ENCODE measurements at places on chromosomes 3 and 15.

- no peak for ATAC-seq
Measured at GRCh38 chr15:63369296-63369695, 12.3 kb downstream of the CA12 start.

GRCh38 chr3:127011270-127011992, 28.5 kb downstream of the PLXNA1 start:
- peak; percentile 69 for ATAC-seq

GRCh38 chr3:112688085-112688769, 47.3 kb upstream of the CCDC80 start:
- no peak for ATAC-seq

GRCh38 chr3:118116991-118117390, 917.7 kb downstream of the IGSF11 start:
- no peak for ATAC-seq

- no peak for ATAC-seq
Measured at GRCh38 chr15:50057905-50058639, 61.0 kb downstream of the ATP8B4 start.

- ATAC-seq: no peak
Measured at GRCh38 chr3:195448205-195448875, 5.5 kb upstream of the ACAP2 start.

- no peak for ATAC-seq
Measured at GRCh38 chr3:65593780-65594752, 444.7 kb downstream of the MAGI1 start.

- ATAC-seq: no peak
Measured at GRCh38 chr3:187025656-187026316, 95.5 kb downstream of the ST6GAL1 start.

GRCh38 chr3:35969406-35969805, 330.1 kb downstream of the ARPP21 start:
- ATAC-seq: no peak

DNA sequence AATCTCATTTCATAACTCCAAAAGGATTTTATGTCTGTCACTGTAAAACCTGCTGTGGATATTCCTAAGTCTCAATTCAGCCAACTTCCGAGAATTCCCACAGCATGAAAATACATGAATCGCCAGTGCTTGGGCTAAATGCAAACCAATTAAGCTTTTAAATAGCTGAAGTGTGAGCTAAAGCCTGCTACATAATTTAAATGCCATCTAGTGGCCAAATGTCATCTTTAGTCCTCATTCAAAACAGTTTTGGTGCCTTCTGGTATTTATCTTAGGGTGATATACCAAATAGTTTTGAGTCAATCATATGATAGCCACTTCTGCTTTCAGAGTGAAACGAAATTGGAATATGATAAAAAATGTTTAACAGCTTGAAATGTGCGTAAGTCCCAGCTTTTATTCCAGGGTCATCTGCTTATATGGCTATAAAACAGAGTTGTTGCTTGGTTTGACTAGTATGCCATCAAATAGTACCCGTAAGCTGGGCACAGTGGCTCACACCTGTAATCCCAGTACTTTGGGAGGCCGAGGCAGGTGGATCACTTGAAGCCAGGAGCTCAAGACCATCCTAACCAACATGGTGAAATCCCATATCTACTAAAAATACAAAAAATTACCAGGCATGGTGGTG, 41.8 kb upstream of the CCNL1 start:
- ATAC-seq: peak; percentile 60

- no peak for ATAC-seq
Measured at GRCh38 chr15:60079210-60079609, 75.1 kb downstream of the FOXB1 start.

DNA sequence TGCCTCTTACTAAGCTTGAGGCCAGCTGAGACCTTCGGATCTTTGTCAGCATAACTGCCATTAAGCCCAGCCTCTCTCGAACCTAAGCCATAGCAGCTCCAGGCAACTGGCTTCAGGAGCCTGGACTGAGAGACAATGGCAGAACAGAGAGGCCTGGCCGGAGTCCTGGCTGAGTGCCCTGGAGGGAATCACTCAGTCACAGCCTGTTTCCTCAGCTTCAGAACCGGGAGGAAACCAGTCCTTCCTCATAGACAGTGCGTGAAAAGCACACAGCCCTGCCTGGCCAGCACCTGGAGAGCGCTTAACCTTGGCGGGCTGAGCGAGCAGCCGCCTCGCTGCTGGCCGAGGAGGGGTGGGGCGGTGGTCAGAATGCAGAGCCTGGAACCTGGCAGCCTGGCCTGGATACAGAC, 21.6 kb downstream of the RNU5B-1 start:
- peak; percentile 68 for ATAC-seq

GRCh38 chr3:56322862-56323261, 145.4 kb downstream of the ERC2 start:
- no peak for ATAC-seq

DNA sequence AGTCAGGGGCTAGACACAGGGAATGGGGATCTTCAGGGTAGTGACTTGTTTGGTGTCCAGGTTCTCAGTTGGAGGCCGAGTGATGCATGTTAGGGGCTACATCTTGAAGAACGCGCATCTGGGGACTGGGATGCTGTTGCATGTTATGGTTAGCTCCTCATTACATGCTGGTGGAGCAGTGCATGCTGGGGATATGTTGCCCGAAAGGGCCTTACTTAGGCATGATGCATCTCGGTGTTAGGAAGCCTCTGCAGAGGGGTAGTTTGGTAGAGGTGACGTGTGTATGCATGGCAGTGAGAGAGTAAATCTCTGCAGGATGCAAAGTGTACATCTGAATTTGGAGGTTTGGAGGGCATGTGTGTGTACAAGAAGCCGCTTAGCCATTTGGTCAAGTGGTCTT, 2.4 kb downstream of the EIF4G1 start:
- ATAC-seq: no peak

GRCh38 chr3:171752329-171752728, 58.0 kb downstream of the PLD1 start:
- no peak for ATAC-seq

DNA sequence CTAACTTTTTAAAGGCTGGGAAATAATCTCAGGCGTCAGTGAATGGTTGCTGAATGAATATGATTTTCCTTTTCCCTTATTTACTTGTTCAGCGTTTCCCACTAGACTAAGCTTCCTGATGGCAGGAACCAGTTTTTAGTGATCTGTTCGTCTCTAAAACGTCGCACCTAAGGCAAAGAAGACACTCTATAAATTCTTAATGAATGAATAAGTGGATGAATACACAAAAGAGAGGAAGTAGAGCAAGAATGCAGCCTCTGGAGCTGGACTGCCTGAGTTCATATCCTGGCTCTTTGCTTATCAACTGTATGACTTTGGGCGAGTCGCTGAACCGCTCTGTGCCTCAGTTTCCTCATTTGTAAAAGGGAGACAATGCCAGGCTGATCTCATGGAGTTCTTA, 38.7 kb downstream of the WNT7A start:
- ATAC-seq: no peak

DNA sequence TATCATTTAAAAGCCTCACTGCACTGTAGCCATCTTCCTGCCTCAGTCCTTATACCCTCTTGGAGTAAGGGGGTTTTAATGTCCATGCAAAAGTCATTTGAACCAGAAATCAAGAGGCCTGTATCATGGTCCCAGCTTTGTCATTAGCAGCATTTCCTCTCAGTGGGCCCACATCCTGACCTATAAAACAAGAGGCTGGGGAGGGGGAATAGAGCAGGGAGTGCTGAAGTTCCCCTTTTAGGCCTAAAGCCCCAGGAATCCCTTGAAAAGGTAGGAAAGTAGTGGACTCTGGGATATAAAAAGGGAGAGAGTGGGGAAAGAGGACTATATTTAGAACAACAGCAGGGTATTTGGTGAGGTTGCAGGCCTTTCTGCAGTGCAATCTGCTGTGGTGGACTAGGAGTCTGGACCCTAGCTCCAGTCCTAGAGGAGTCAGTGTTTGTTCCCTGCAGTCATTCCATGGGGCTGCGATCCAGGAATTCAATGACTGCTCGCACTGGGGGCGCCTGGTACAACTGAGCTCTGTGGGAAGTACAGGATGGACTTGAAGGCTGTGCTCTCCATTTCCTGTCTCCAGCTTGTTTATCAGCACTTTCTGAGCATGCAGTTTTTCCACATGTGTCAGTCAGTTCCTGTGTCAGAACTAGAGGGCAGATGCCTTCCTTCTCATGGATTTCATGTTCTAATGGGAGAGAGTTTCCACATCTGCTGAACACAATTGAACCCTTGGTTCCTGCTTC, 46.8 kb downstream of the PDHB start:
- peak; percentile 65 for ATAC-seq

DNA sequence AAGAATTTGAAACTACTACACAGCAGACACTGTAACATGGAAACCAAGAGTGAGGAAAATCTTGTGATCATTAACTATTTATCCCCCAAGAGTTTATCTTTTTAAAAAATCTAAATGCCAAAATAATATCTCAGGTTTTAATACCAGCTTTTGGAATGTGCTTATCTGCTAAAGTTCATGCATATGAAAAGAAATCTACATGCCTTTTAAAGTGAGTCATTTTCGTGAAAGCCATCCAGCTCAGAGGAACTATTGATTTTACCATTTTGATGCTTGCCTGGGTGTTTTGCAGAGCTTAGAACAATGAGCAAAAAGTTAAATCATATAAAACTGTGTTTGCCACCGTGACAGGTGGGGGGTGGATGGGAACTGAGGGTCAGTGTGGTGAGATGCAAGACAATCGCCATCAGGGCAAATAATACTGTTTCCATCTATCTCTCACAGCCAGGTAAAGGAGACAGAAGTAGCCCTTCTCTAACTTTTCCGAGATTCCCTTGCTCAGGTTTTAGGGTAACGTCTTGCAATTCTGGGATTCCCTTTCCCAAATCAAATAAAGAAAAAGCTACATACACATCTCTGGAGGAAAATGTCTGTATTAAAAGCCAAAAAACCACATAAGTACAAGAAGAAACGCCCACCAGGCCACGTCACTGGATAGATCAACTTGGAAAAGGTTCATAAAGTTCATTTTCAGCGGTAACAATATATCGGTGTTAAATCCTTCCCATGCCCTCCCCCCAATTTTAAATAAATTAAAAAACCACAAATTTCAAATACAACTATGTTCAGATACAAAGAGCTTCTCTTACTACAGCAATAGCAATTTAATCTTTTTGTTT, 2.0 kb downstream of the TMEM158 start:
- ATAC-seq: no peak

DNA sequence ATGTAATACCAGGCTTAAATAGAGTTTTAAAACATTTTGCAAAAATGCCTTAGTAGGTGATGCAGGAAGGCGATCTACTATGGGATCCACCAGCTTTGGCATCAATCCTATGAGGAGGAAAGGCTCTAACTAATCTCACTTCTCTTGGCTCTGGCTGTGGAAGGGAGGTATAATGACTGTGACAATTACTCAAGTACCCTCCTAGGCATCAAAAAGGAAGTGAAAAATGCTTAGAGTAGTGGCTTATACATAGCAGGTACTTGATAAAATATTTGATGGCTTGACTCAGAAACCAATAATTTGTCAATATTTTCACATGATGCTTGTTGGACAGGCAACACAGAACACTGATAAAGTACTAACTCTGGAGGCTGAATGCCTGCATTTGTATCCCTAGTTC, 34.1 kb upstream of the SERPINI2 start:
- ATAC-seq: no peak

DNA sequence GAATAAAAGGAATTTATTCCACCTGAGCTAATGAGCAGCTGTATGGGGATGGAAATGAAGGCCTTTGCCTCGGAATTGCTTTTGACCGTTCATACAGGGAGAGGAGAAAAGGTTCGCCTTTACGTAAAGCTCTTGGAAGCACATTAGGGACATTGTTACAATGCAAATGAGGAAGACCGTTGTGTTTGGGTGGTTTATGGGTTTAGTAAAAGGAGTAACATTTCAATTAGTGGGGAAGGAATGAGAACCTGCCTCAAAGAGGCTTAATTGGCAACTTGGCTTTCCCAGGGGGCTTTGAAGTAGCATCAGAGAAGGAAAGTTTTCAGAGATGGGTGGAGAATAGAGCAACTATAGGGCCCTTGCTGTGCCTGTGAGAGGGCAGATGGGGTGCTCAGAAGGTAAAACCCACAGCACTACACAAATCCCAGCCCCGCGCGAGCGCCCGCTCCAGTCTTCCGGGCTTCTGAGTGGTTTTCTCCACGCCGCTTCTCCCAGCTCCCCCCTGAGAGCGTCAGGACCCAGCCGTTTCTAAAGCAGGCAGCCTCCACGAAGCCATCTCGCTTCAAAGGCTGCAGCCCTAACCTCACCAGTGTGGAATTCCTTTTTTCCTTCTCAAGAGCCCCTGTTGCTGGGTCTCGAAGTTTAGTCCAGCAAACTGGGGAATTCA, 192.0 kb upstream of the HES1 start:
- ATAC-seq: no peak

GRCh38 chr15:64067564-64068030, 21.3 kb upstream of the DAPK2 start:
- peak; percentile 60 for ATAC-seq

- ATAC-seq: no peak
Measured at GRCh38 chr3:139182143-139182542, 137.5 kb upstream of the PRR23C start.

DNA sequence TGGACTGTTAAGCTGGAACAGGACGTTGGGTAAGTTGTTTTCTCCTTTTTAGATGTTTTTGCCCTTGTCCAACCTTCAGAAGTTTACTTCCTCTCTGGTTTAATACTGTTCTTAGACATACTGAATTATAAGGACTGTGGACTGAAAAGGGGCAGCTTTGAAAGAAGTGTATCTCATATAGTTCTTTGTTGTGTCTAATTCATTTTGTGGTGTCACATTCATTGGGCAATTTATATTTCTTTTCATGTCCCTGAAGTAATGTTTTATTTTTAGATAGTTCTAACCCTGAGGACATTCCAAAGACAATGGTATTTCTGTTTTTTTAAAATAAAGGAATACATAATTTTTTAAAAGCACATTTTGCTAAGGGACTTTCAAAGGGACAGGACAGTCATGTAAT, 45.2 kb downstream of the TMEM108 start:
- no peak for ATAC-seq

DNA sequence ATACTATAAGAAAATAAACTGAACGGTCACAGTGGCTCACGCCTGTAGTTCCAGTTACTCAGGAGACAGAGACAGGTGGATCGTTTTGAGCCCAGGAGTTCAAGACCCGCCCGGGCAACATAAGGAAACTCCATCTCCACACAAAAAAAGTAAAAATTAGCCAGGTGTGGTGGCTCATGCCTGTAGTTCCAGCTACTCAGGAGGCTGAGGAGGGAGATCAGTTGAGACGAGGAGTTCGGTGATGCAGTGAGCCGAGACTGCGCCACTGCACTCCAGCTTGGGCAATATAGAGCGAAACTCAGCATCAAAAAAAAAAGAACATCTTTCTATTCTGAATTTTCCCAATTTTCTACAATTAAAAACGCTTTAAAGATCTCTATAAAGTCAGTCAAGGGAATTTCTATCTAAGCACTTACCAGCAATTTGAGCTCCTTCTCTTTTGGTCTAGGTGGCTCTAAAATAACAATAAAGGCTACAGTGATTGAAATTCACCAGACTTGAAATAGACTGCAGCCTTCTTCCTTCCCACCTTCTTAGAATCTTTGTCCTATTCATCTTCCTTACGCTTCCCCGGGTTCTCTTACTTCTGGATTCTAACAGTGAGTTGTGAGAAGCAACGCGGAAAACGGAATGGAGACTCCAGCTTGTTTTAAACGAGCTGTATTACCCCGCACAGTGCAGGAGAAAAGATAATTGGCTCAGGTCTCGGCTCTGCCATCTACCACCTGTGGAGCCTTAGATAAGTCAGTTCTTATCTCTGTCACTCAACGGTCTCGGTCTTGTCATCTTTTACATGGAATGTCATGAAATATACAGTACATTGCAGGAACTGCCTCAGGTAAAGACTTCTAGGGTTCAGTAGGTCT, 812 bp upstream of the SEC62 start:
- ATAC-seq: peak; percentile 3
